Activated T-helper 1 cell treated with anti-CD3 and anti-CD28 coated beads, Interleukin-12 subunit alpha, Interleukin-12 subunit beta, Interleukin-2, Interleukin-4 antibody, amounts not matched to agents 30 ng/mL and 10 ng/mL and 1 ng/mL, durations not matched to agents 14 hours and 24 hours and 36 hours (primary cell): ENCODE measurements at places on chromosomes 6 and 20.

DNA sequence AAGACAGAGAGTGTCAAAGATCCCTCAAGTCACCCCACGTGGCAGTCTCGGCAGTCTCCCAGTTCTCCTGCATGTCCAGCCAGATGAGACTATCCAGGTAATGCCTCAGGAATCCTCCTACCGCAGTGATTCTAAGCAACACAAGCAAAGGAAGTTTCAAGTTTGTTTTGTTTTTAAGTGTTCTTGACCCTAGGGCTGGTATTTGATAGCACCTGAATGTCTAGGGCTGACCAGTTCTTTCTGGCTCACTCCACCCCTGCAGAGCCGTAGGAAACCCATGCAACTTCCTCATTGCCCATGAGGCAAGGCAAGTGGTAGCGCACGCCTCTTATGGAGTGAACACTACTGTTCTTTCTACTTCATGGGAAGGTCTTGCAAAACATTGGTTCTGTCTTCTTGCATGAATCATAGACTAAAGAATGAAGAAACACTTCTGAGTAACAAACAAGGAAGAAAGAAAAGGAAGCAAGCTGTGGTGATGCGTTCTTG is 24.8 kb upstream of the FOXQ1 start:
- DNase-seq, result no peak

GRCh38 chr6:125863023-125863422 is 72.3 kb downstream of the NCOA7 start:
- no peak for DNase-seq

- no peak for DNase-seq
Measured at GRCh38 chr20:60808003-60808672, 443.9 kb upstream of the CDH4 start.

DNA sequence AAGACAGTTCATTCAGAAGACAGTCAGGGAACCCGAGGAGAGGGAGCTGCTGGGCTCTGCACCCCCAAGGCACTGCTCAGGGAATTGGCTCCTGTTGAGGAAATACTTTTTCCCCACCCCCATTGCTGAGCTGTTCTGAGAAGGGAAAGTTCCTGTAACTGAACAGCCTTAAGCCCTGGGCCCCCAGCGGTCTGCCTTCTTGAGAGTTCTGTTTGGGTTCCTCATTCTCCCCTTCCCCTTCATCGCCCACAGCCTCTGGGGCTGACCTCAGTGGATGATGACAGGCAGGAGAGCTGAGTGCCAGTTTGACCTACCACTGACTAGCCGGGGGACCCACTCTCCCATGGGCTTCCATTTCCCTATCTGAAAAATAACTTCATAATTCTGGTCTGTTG is 10.7 kb downstream of the HCK start:
- no peak for DNase-seq

DNA sequence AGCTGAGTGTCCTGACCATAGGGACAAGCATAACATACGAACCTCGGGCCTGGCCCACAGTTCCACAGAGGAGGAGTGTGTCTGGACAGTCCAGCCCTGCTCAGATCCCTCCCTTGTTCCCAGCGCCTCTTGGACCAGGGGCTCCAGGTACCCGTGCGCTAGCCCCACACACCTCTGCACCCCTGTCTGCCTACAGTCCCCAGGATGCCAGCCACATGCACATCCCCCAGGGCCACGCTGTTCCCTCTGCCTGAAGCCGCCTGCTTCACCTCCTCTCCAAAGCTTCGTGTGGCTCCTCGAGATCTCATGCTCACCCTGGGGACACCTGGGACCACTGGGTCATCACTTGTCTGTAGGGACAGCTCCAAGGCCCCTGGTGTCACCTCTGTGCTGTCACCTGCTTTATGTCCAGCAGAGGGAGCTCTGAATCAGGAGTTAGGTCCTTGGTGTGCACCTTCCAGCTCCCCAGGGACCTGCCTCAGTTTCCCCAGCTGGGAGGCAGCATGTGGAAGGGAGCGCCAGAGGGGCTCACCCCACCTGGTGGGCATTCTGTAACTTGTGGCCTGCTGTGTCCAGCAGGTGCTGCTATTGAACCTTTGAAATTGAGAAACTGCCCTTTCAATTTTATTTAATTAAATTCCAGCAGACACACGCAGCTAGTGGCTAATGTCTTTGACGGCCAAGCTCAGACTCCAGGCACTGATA is 7.3 kb upstream of the YTHDF1 start:
- peak; percentile 19 for DNase-seq

GRCh38 chr20:29873946-29874345 is 1383.5 kb upstream of the DEFB115 start:
- no peak for DNase-seq

GRCh38 chr6:29887819-29888776 is 54.2 kb upstream of the HLA-A start:
- DNase-seq, result peak; percentile 83

- no peak for DNase-seq
Measured at GRCh38 chr20:59040667-59041066, 1.9 kb downstream of the PRELID3B start.

DNA sequence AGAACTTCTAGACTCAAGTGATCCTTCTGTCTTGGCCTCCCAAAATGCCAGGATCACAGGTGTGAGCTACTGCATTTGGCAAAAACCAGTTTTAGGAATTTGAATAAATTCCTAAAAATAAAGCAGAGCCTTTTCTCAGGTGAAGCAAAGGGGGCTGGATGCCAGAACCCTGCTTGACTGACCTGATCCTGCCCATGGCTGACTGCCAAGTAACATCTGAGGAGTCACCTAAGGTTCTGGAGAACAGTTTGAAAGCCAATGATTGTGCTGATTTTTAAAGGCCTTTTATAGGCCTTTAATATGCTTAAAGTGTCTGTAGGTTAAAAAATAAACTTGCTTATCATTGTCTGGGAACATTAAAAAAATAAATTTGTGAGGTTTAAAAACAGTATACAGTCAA is 14.1 kb upstream of the ZSCAN12 start:
- no peak for DNase-seq

GRCh38 chr6:141463237-141463977 is 669.3 kb upstream of the GJE1 start:
- no peak for DNase-seq

GRCh38 chr6:12800120-12800519 is 83.6 kb downstream of the PHACTR1 start:
- DNase-seq, result no peak

DNA sequence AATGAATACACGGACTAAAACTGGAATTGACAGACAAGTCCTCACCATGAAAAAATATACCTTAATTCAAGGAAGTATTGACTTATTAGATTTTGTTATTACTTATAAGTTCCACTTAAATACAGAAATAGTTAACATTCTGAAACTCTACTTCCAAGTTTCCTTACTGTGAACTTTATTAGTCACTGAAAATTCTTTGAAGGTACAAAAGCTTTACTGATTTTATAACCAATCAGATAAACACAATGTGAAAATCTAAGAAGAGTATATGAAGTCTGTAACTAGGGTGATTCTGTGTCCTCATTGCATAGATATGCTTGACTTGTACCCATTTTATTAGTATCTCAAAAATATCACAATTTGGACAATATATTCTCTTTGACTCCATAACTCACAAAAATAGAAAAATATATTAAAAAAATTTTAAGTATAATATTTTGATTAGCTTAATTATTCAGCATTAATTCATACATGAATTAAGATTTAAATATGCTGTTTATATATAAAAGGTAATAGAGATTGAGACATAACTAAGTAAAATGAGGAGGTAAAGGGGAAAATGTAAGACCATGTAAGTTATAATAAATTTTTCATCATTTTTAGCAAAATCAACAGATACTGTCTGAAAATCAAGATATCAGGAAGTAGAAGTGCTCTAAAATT is 6.6 kb downstream of the NAPB start:
- DNase-seq, result no peak

- DNase-seq, result peak; percentile 52
Measured at GRCh38 chr6:31356216-31356945, 598 bp downstream of the HLA-B start.
